HepG2 (cell line): ENCODE measurements at places on chromosomes 2 and 18.

GRCh38 chr2:9217838-9218770, 11.5 kb downstream of the ASAP2 start:
- DNase-seq: no peak

GRCh38 chr2:56113382-56113975, 70.3 kb upstream of the CCDC85A start:
- no peak for DNase-seq

GRCh38 chr18:2990956-2991640, 21.8 kb downstream of the LPIN2 start:
- DNase-seq: no peak

DNA sequence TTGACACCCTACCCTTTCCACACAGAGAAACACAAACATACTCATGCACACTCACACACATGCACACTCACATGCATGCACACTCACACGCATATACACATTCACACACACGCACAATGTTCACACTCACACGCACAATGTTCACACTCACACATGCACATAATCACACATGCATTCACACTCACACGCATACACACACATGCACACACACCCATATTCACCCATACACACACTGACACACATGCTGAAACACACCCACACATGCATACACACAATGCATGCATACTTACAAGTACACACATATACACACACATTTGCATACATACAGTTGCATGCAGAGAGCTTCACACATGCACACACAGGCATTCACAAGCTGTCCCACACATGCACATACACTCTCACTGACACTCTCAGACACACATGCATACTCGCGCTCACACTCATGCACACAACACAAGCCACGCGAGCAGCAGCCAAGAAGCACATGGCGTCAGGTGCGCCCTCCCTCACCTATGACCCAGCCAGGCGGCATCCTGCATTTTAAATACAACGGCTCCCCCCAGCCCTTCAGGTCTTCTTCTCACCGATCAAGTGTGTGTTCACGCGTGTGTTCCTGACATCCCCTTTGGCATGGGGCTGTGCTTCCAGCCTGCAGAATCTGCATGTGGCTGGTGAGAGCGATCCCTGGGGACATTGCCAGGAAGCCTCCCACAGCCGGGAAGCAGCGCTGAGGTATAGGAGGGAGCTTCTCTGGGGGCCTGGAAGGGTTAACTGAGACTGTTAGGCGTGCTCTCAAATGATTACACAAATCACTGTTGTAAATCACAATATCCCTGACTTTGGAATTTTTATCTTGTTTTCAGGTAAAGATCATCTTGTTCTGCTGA, 195.1 kb downstream of the RTP5 start:
- no peak for DNase-seq

- DNase-seq: no peak
Measured at GRCh38 chr2:14781142-14781541, 148.6 kb downstream of the LRATD1 start.

DNA sequence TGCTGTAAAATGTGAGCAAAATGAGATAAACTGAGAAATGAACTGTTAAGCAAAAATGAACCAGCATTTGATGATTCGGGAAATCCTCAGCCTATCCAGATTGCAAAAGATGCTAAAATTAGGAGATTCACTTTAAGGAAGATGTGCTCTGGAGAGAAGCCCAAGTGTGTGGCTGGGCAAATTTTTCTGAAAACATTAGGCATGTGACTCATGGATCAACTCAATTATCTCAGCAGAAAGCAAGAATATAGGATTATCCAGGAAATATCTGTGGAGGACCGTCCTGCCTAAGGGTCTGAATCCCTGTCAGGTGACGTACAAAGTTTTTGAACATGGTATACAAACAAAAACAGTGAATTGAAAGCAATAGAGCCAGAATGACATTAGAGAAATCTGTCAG, 1268.3 kb upstream of the TMEFF2 start:
- no peak for DNase-seq
